ENCODE measurements at places on chromosomes 2 and 18.

DNA sequence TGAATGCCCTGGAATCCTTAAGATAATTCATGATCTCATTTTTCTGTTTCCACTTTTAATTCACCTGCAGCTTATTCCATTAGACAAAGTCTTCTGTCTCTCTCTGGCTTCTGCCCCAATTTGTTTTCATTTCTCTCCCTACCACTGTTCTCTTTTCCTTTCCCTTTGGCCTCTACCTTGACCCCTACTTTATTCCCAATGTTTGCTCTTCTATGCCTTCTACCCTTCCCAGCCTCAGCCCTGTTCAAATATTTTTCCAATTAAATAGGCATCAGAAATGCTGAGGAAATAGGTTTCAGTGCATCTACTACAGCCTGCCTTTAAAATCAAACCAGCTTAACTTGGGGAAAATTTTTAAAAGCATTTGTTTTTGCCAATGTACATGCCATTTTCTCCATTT lies 443.7 kb upstream of the CWC22 start:
- no peak for DNase-seq

DNA sequence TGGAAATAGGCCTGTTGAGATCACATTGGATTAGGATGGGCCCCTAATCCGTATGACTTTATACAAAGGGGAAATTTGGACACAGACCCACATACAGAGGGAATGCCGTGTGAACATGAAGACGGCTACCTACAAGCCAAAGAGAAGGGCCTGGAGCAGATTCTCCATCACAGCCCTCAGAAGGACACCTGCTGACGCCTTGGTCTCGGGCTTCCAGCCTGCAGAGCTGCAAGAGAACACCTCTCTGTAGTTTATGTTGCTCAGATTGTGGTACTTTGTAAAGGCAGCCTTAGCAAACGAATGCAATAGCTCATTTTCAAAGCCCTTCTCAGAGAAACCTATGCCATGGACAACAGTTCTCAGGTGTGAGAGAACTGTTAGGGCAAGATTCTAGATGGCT lies 86.1 kb downstream of the LONRF2 start:
- DNase-seq = no peak

GRCh38 chr2:69561101-69561500 lies 82.4 kb downstream of the AAK1 start:
- DNase-seq = no peak

DNA sequence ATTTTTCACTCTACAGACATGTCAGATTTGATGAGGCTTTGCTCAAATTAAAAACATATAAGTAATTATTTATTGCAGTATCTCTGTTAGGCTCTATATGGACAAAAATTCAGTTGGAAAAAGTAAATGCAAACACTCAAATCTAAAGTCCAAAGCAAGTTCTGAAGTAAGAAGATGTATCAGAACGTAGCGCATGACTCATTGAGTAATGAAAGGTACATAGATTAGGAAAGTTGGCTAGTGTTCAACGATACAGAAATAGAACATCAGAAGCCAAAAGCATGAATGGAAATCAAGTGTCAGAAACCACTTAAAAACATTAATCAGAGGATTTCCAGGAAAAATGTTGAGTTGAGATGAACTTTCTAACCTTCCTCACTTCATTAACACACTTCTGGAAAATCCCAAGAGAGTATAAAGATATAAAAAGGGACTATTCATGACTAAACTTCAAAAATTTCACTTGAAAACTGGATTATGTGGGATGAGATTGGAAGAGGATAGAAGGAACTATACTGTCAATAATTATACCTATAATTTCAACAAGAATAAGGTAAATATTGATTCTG lies 494.1 kb downstream of the LRRTM4 start:
- no peak for DNase-seq

- no peak for DNase-seq
Observed at GRCh38 chr18:53649621-53650020, 574.8 kb downstream of the MBD2 start.

DNA sequence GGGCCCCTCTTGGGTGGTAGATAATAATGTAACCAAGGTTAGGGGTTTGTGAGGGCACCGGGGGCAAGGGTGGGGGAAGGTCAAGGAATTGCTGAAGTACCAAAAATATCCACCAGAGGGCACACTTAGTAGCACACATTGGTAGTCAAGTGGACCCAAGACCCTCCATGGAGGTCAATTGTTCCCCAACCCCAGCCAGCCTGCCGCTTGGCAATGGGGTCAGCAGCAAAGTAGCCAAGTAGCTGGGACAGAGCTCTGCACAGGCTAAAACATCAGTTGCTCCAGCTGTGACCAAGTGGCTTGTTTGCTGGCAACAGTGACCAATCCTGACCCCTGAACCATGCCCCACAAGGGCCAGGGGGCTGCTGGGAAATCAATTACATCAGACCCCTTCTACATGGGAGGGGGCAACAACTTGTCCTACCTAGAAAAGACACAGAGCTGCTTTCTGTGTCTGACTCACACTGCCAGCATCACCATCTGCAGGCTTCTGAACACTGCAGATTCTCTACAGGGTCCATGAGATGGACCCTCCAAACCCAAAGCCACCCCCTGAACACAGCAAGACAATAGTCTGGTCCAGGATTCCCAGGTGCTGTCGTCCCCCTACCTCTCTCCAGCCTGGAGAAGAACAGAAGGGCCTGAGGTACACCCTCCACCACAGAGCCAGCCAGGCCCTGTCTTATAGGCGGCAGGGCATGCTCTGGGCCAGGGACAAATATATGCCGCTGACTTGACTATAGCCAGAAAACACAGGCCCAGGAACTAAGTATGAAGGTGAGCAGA lies 76.0 kb downstream of the EMX1 start:
- peak; percentile 56 for DNase-seq

DNA sequence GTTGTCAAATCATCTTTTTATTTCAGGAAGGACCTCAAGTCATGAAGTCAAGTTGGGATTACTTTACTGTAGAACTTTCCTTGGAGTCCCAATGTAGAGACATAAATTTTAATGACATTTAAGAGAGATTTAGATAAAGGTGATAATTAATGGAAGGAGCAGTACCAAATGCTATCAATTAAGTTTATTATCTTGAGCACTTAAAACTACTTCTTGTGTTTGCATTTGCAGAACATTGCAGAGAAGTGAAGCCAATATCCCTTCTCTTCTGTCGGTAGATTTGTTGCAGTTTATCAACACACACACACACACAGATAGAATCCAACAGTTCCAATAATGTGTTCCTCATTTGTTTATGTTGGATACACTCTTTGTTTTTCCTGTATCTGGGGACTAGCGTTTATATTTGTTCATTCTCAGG lies 570.7 kb downstream of the EPHA4 start:
- DNase-seq = no peak

GRCh38 chr18:46360102-46360699 lies 256.0 kb downstream of the HAUS1 start:
- DNase-seq = no peak

DNA sequence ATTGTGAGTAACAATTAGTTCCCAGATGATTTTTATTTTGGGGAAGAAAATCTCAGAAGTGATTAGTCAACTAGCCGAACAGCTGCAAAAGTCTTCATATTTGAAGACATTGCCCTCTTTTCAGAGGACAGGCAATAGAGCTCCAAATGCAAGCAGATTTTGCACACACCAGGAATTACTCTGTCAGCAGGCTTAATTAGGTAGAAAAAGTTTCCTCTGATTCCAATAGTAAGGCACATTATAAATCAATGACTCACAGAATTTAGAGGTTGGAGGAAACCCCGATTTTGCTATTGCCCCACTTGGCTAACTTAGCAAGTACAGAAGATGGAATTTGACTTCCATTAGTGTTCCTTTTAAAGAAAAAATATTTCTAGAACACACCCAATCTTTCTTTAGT lies 30.7 kb upstream of the SCN1A start:
- no peak for DNase-seq

GRCh38 chr2:13089971-13090370 lies 373.2 kb downstream of the TRIB2 start:
- DNase-seq = no peak

DNA sequence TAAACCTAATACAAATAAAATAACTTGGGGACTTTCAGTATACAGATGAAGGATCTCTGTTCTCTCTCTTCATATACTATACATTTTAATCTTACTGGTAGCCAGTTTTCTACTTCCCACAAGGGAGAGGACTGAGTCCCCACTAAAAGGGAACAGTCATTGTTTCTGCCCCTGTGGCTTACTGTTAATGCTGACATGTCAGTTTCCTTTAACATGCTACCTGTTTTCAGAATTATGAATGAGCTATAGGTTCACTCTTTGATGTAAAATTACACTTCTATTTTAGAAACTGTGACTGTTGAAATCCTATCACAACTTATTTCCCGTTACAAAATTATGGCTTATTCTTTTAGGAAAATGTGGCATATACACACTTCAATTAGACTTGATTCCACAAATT lies 207.7 kb downstream of the CDH2 start:
- DNase-seq = no peak

DNA sequence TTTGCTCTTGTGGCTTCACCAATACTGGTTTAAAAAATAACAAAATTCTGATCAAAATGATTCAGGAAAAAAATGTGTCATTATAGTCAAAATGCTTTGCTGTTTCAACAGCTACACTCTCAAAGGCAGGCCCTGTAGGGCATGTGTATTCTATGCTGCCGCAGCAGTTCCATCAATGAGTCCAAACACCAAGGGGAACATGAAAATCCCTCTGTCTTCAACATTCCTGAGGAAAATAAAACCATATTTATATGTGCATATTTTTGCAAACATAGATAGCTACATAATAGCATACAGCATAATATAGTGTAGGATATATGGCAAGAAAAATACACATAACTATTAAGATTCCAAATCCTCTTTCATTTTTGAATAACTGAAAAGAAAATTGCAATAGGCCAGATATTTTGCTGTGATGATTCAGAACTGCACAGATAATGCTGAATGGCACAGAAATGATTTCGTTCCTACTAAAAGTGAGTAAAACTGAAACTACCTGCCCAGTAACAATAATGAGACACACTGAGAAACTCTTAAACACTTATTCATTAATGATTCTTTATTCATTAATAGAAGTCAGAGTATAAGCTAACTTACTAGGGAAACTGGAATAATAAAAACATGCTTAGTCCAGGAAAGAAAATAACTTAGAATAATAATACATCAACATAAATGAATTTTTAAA lies 343.8 kb downstream of the SUCLG1 start:
- peak; percentile 22 for DNase-seq

DNA sequence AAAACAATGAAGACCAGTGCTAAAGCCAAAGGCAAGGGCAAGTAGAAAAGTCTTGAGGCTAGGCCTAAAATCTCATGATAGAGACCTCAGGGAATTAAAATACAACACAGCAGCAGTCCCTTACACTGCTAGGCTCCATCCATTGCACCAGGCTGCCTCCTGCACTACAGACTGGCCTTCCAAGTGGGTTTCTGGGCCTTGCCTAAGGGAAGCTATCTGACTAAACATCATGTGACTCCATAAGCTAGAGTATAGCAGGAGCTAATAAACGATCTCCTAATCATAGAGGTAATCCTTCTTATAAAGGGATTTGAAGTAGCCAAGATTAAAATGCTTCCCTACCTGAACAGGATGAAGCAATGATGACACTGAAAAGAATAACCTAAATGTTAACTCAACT lies 77.6 kb upstream of the NFU1 start:
- no peak for DNase-seq

GRCh38 chr2:151718796-151719195 lies 15.5 kb downstream of the NEB start:
- no peak for DNase-seq

DNA sequence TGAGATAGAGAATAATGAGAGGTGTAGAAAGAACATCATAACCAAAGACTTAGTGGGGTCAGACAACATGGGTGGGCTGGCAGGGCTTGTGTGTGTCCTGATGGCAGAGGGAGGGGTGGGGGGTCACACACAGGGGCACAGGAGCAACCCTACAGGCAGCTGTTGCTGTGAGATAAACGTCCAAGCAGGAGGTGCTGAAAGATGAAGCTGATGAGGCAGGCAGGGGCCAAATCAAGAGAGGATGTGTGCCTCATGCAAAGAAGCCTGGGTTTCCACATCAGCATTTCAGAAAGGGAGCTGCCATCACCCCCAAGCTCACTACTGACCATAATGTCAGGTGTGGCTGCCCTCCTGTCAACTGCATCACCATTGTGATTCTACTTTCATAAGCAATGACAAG lies 16.0 kb upstream of the SKA1 start:
- DNase-seq = no peak

All from activated CD4-positive, alpha-beta T cell treated with anti-CD3 and anti-CD28 coated beads, Interleukin-10, Interleukin-2, amounts not matched to agents 100 ng/mL and 50 ng/mL, durations not matched to agents 16 hours and 8 hours (primary cell).